ENCODE measurements at places on chromosomes 5 and 9.

- DNase-seq = peak; percentile 45
These were observed 66.7 kb downstream of the PCDH1 start for GRCh38 chr5:141811287-141812155.

GRCh38 chr5:110665184-110665726 is 61.2 kb downstream of the TMEM232 start:
- no peak for DNase-seq

DNA sequence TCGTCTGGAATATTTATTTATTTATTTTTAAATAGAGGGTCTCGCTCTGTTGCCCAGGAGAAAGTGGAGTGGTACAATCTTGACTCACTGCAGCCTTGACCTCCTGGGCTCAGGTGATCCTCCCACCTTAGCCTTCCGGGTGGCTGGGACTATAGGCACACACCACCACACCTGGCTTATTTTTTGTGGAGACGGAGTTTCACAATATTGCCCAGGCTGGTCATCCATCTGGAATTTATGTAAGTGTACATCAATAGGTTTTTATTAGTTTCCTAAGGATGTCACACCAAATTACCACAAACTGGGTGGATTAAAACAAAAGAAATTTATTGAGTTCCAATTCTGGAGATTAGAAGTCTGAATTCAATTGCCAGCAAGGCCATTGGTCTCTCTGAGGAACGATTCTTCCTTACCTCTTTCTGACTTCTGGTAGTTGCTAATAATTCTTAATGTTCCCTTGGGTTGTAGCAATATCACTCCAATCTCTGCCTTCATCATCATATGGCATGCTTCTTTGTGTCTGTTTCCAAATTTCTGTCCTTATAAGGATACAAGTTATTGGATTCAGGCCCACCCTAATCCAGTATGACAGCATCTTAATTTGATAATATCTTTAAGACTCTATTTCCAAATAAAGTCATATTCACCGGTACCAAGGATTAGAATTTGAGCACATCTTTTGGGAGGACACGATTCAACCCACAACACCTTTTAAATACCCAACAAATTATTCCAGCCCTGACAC is 16.3 kb upstream of the RAD23B start:
- no peak for DNase-seq

DNA sequence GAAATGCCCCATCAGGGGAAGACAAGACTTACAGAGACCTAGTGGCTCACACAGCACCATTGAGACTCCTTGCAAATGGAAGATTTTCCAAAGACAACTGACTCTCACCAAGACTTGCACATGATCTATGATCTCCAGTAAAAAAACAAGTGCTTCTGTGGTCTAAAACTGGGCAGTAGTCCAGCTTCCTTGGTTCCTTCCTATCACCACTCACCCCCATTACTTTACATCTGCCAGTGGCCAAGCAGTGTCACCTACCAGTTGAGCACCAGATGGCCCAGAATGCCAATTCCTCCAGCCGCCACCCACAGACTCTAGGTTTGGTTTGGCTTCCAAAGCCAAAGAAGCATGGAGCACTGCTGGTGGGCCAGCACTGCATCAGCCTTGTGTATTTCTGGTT is 47.7 kb downstream of the SH3TC2 start:
- DNase-seq = no peak

GRCh38 chr5:43839218-43839617 is 236.2 kb downstream of the NNT start:
- no peak for DNase-seq

DNA sequence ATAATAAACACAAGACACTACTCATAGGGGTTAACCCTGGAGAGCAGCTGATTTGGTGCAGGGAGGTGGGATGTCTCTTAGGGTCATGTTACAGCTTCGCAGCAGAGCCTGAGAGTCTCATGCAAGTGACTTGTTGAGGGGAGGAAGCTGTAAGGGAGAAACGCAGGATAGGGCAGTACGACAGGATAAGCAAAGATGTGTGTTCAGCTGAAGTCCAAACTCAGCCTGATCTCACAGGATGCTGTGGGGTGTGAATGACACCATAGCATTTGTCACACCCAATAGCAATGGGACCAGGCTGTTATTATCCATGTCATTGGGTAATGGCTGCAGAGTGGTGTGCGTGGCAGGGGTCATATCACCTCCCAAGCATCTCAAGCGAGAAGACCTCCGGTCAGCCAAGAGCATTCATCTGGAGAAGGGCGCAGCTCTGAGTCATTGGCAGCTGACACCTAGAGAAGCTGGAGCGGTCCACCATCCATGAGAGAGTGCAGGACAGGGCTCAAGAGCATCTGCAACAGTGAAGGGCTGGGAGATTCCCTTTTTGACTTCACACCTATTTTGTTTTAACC is 49.2 kb upstream of the RPL26L1 start:
- no peak for DNase-seq

DNA sequence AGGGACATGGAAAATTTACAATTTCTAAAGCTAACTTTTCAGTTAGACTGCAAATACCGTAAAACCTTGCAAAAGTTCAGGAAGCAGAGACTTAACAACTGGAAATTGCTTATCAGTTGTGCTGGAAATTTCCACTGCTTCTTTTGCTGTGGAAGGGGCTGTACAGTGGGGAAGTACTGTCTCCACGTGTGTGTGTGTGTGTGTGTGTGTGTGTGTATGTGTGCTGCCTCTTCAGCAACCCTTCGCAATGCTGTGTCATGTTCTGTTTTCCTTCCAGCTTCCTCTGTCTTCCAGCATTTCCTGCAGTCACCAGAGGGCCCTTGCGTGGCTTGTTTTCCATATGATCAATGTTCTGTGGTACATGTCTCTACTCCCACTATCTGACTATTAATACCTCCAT is 87.5 kb upstream of the RANBP3L start:
- no peak for DNase-seq

DNA sequence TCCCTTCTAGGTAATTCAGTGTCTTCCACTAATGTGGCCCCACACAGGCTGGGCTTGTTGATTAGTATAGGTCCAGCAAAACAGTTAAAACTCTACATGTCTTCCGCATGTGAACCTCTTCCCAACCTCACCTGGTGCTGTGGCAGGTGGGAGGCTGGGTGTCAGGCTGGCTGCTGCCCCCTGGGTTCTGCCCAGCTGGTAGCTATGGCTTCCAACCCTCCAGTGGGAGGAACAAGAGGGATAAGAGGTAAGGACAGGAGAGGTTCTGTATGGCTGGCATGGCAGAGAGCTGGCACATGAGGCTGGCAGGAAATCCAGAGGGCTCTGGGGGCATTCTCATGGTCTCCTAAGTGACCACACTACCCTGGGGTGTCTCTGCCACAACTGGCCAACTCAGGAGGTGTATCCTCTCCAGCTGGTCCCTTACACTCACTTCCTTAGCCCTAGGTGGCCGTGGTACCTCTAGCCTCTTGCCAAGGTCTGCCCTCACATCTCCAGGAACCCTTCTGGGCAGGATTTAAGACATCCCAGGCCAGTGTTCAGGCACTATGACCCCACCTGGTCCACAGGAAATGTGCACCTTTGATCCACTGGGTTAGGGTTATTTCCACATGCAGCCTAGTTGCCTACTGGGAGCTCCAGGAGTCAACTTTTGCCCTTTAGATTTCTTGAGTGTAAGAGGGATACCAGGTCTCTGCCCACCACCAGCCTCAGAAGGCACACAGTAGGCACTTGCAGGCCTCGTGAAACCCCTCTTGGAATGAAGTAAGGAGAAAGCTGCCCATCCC is 41.7 kb downstream of the AHRR start:
- DNase-seq = no peak

DNA sequence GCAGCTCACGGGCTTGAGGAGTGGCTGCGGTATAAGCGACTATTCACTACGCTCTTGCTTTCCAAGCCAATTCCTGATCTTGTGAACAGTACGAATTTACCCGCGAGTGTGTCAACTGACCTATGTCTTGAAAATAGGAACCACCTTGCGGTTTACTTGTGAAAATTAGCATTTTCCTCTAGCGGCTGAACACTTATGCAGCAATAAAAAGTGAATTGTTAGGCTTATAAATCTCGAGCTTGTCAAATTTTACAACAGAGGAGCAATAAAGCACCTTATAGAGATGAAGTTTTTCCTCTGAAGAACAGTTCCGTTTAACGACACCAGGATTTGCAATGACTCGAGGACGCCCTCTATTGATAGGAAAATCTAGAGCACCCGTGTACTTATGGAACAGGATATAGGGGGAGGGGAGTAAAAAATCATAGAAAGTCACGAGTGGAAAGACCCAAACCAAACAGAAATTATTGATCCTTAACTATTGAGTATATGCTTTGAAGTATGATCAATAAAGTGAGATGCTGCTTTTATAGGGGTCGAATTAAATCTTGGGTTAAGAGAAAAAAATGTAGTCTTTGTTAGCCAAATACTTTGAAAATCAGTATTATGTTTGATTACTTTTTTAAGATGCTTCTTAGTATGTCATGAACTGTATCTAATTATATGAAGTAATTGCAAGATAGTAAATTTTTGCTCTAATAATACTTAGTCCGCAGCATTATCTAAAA is 1.9 kb upstream of the RGMB start:
- DNase-seq = peak; percentile 43

GRCh38 chr9:109986521-109986991 is 206.6 kb downstream of the PALM2AKAP2 start:
- no peak for DNase-seq

- DNase-seq = no peak
These were observed 12.0 kb upstream of the NRARP start for GRCh38 chr9:137313956-137314560.
